Activated CD4-positive, alpha-beta T cell treated with anti-CD3 and anti-CD28 coated beads, Interleukin-2, amount 50 U/mL, for 4 hours (primary cell): ENCODE measurements at places on chromosomes 3 and 15.

GRCh38 chr3:177992993-177993970, 543.0 kb upstream of the KCNMB2 start:
- DNase-seq, result no peak

- DNase-seq, result no peak
Observed at GRCh38 chr3:143849854-143850549, 1.7 kb upstream of the SLC9A9 start.

GRCh38 chr3:139933766-139934165, 1.2 kb upstream of the CLSTN2 start:
- no peak for DNase-seq

DNA sequence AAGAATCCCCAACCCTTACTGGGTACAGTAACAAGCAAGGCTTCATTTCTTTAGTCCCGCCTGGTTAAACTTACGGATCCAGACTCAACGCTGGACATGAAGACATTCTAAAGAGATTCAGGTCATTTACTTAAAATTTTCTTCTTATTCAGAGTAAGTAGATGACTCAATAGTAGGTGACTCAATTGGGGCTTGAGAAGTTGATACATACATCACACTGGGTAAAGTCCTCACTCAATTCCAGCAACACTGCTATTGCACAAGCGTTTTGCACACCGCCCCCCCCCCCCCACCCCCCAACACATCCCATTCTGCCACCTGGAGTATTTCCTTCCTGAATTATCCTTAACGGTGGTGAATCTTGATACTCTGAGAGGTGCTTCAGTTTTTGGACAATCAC, 610.0 kb downstream of the FOXP1 start:
- DNase-seq, result no peak

DNA sequence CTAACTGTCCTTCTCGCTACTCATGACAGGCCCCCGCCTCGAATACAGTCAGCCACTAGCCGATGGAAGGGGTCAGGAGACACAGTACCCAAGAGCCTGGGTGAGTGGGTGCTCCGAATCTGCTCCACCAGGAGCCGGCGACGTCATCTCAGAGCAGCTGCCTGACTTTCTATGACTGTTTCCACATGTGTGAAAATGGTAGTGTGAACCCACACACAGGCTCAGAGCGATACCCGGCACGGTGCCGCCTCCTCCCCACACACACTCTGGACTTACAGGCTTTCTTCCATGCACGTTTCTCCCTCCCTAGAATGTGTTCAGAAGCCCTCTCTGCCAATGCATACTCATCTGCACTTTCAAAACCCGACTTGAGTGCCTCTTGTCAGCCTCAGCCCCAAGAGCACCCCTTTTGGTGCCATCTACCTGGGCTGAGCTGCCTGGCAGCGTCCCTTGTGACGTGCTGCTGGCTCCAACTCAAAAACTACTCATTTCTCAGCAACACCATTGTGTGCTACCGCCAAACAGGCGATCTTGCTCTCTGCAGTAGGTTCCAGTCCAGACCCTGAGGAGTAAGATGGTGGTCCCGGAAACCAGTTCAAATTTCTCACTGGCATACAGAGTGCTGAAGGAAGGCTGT, 29.7 kb downstream of the VGLL4 start:
- DNase-seq, result no peak

DNA sequence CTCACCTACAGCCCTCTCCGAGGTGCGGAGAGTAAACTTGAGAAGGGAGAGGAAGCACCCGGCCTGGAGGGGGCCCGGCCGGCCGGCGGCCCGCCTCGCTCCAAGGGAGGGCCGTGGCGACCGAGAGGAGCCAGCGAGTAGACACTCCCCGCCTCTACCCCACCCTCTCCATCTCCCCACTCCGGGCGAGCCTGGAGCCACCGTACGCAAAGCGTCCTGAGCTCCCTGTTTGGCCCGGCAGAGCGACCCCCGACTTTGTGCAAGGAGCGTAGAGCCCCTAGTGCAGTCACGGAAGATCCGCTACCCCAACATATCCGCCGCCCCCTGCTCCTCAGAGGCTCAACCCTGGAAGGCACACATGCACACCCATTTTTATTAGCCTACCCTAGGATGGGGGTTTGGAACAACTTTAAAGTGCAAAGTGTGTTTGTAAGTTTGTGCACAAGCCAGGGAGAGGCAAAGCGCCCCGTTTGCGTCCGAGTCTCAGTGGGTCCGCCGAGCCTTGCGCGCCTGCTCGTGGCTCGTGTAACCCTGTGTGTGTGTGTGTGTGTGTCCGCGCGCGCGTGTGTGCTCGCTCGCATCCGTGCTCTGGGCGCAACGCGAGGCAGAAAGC, 508 bp upstream of the SMAD6 start:
- DNase-seq, result peak; percentile 8

GRCh38 chr3:101680466-101680865, 3.5 kb upstream of the ZBTB11 start:
- no peak for DNase-seq

DNA sequence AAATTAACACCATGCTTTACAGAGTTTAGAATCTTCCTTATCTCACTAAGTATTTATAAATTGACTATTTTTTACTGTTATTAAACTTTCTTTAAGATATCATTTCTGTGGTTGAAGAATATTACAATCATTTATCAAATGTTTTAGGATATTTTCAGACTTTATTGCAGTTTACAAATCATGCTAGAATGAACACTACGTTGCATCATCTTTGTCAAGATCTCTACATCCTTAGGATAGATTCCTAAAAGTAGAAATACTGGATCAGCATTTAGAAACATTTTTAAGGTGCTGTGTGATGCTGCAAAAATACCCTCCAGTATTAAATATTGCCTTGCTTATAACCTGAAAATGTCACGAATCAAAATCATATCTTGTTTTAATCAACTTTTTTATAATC, 2.5 kb upstream of the PLD1 start:
- no peak for DNase-seq

- DNase-seq, result no peak
Observed at GRCh38 chr15:95664450-95664849, 666.0 kb upstream of the NR2F2 start.

DNA sequence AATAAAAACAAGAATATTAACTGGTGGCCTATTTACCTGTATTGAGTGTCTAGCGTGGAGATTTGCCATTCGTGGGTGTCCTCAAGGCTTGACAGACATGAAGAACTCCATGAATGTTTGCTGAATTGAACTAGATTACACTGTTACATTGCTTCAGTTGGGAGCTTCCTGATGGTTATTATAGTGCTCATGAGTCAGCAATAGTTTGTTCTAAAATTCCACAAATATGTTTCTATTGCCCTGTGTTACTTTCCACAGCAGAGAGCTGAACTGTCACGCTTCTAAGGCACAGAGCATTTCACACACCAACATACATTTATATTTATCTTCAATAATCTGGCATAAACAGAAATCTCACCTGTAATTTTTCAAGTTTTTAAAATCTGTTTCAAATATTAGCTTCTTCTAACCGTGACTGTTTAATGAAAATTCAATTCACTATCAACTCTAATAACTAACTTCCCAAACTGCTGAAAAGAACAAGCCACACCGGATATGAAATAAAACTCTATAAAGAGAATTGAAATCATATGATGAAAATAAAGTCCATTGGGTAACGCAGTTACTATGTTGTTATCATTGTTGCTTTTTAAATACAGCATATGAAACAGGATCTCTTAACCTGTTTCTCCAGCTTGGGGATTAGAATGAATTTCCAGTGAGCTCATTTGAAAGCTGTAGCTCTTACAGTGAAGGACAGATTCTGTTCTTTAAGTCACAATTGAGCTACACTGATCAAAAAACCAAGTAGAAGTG, 61.2 kb upstream of the MCF2L2 start:
- no peak for DNase-seq
